ENCODE measurements at places on chromosomes 3 and 15.

GRCh38 chr15:31366169-31366734 lies 39.6 kb downstream of the KLF13 start:
- DNase-seq = no peak

DNA sequence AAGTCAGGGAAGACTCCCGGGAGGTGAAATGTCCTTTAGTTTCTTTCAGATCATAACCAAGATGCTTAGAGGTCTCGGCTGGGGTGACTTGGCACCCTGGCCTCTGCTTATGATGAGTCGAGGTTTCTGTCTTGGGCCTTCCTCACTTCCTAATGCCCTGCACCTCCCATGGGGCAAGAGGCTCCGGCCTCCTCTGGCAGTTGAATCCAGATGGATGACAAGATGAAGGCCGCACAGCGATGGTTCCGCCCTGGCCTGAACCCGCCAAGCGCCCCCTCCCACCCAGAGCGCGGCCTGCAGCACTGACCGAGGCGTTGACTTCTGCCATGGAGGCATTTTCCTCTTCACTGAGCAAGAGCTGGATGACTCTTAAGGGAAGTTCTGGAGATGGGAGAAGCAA lies 31.3 kb downstream of the MUC20 start:
- DNase-seq = no peak

- DNase-seq = no peak
Observed at GRCh38 chr15:42137461-42138261, 18.8 kb downstream of the PLA2G4F start.

GRCh38 chr3:28840976-28841376 lies 439.9 kb upstream of the RBMS3 start:
- peak; percentile 40 for DNase-seq

DNA sequence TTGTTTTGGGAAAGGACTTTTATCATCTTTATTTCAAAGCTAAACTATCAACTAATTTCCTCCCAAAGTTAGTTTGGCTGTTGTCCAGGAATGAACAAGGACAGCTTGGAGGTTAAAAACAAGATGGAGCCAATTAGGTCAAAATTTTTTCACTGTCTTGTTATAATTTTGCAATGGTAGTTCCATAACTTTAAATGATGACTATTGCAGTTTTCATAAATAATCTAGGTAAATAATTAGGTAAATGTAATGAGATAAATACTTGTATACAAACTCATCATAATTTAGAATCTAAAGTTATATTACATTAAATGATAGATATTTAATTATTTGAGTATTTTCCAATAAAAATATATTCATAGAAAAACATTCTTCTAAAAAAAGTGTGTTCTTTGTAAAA lies 68.3 kb upstream of the DAZL start:
- no peak for DNase-seq

DNA sequence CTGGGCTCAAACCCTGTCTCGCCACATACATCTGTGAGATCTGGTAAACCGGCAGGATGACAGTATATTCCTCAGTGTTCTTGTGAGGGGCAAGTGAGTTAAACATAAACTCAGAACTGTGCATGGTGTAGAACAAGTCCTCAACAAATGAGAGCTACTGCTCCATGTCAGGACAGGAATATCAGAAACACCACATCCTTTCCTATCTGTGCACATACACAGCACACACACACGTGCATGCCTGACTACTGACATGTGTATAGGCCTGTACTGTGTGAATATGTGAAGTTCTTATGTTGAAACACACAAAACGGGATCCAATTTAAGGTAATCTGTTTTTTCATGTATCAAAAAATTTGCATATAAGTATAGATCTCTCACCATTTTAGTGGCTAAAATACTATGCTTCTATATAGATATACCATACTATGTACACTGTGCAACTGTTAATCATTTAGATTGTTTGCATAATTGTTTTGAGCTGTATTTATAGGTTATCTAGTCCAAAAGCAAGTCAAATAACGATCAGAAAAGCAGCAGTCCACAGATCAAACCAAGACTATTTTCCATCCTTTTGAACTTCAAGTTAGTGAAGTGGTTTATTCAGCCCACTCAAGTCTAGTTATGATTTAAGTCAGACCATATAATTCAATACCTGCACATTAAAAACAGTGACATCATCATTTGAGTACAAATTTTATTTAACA lies 44.8 kb downstream of the CCR4 start:
- no peak for DNase-seq

GRCh38 chr3:152518346-152518745 lies 249.6 kb downstream of the MBNL1 start:
- no peak for DNase-seq

GRCh38 chr3:55296030-55296429 lies 191.1 kb downstream of the WNT5A start:
- no peak for DNase-seq

- no peak for DNase-seq
Observed at GRCh38 chr3:156106721-156107373, 13.5 kb upstream of the KCNAB1 start.

- DNase-seq = no peak
Observed at GRCh38 chr3:62110443-62111225, 262.7 kb downstream of the FEZF2 start.

- DNase-seq = peak; percentile 12
Observed at GRCh38 chr15:99755692-99756409, 22.6 kb upstream of the LYSMD4 start.

DNA sequence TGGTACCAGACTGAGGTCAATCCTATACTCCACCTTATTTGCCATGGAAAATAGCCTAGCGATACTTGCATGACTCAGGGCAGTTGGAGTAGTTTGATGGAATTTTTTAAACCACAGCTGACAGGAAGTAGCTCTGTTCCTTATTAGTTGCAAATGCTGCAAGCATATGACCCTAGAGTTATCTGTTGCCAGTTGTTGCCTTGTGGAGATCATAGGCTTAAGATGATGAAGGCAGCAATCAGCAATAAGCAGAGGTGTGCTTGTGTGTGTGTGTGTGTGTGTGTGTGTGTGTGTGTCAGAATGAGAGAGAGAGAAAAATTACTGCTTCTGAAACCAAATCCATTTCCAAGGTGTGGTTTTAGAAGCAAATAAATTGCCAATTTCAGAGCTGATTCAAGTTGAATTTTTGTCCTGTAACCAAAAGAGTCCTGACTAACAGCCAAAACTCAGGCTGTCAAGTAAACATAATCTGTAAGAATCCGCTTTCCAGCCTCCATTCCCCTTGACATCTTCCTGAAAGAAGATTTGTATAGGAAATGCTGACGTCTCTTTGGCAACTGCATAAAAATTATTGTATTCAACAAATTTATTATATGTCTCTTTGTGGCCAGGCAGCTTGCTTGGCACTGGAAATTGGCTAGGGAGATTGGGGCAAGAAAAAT lies 141.2 kb downstream of the SERPINI1 start:
- DNase-seq = no peak

- DNase-seq = peak; percentile 80
Observed at GRCh38 chr15:40104865-40105516, 3.7 kb downstream of the BMF start.

GRCh38 chr3:69830147-69830546 lies 90.9 kb downstream of the MITF start:
- DNase-seq = no peak

- no peak for DNase-seq
Observed at GRCh38 chr3:46454209-46454595, 10.5 kb downstream of the LTF start.

Measured in activated T-cell treated with anti-CD3 and anti-CD28 coated beads for 48 hours (primary cell).